ENCODE measurements at places on chromosomes 3 and 15.

DNA sequence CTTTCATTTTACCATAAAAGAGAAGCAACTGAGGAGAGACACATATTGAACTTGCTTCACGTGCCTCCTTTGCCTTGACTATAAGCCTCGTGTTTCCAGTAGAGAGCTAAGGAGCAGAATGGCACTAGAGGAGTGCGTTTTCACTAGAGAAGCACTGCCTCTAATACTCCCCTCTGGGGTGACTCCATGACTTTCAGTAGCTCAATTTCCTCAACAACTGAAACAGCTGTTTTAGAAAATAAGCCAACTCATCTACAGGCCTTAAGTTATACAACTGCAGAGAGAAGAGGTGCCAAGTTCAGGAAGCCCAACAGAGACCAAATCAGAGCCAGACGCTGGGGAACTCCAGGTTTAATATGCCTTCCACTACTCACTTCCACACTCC lies 1.9 kb downstream of the UBP1 start:
- no peak for DNase-seq

DNA sequence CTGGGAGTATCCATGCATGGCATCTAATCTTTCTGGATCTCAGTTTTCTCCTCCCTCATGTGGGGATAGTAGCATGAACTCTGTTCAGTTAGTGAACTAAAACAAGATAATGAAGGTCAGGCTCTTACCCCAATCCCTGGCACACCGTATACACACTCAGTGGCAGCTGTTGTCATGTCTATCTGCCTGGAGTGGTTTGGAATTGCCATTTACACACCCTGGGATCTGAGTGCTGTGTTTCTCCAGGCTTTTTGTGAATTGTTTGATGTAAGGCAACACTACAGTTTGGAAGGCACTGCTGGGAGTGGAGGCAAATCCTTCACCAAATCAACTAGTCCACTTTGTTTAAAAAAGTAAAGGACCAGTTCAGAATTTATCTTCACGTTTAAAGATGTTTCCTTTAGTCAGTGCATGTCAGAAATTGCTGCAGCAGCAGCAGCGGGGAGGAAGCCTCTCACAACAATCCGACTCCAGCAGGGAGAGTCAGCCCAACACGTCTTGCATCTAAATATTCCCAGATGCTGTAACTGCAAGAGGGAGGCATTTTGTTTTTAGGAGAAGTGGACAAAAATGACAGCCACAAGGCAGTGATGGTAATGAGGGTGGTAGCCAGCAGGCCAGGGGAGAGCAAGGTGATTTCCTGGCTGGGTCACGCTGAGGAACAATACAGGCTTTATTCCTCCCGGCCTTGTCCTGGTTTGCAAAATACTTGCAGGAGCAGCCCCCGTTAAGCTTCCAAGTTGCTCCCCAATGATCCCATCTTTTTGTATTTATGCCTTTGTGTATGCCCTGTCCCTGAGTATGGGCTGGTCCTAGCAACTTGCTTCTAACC lies 128.5 kb upstream of the LRIG1 start:
- no peak for DNase-seq

- no peak for DNase-seq
These were observed 97.9 kb upstream of the EIF1B start for GRCh38 chr3:40211579-40211978.

GRCh38 chr3:171348121-171348520 lies 112.1 kb downstream of the TNIK start:
- no peak for DNase-seq

DNA sequence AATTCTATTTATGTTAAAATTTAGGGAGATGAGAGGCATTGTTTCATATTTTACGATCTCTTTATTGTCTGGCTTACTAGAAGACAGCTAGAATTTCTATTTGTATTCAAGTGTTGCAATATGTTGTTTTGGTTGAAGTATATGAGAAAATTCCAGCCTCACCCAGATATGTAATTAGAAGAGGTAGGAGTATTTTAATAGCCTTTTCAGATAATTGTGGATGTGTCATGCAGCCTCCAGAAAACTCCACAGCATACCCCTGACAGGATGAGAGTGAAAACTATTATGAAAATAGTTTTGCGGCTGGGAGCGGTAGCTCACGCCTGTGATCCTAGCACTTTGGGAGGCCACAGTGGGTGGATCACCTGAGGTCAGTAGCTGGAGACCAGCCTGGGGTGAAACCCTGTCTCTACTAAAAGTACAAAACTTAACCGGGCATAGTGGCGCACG lies 21.5 kb upstream of the USP3 start:
- no peak for DNase-seq

- no peak for DNase-seq
These were observed 227.2 kb upstream of the ICE2 start for GRCh38 chr15:60706145-60706544.

DNA sequence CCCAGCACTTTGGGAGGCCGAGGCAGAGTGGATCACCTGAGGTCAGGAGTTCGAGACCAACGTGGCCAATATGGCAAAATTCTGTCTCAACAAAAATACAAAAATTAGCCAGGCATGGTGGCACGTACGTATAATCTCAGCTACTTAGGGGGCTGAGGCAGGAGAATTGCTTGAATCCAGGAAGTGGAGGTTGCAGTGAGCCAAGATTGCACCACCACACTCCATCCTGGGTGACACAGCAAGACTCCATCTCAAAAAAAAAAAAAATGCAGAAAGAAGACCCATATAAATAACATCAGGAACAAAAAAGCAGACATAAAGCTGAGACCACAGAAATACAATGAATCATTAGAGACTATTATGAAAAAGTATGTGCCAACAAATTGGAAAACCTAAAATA lies 235.2 kb upstream of the VEPH1 start:
- DNase-seq = no peak

DNA sequence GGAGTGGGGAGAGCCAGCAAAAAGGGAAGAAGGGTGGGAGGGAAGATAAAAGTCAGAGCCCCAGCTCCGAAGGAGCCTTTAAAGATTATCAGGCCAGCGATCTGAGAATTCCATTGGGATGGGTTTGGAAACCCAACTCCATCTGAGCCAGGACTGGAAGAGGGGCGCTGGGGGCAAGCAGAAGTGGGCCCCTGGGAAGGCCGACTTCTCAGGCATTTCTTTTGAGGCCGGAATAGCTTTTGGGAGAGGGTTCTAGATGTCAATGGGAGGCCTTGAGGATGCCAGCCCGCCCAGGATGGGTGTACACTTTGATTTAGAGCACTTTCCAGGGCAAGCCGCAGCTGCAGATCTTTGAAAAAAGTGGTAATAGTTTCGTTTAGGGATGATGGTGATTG lies 6.6 kb upstream of the SOX2 start:
- DNase-seq = no peak

DNA sequence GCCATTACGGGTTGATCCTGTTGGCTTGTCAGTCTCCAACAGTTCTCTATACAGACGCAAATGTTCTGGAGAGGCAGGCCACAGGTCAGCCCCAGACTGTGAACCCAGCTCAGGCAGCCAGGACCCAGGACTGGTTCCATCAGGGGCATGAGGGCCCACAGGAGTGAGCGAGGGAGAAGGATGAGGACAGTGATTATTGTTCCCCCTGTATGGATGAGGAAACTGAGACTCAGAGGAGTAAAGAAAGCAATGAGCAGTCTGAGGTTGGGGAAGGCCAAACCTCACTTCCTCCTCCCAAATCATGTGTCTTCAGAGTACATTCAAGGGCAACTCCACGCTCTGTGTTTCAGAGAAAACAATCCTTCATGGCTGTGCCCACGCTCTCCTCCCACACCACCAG lies 121.9 kb downstream of the RPLP1 start:
- no peak for DNase-seq

DNA sequence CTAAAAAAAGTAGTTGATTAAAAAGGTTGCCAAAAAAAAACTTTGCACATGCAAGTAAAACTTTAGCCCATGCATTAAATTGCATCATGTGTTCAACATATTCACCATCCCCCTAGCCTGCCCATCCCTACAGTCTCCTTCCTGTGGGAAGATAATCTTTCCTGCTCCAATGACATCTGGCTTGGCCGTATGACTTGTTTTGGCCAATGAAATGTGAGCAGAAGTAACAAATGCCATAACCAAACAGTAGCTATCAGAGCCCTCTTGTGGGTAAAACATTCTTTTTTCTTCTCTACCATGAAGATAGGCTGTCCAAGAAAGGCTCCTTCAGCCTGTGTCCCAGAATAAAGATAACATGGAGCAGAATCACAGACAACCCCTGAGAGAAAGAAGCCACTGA lies 15.3 kb downstream of the ERC2 start:
- DNase-seq = no peak

DNA sequence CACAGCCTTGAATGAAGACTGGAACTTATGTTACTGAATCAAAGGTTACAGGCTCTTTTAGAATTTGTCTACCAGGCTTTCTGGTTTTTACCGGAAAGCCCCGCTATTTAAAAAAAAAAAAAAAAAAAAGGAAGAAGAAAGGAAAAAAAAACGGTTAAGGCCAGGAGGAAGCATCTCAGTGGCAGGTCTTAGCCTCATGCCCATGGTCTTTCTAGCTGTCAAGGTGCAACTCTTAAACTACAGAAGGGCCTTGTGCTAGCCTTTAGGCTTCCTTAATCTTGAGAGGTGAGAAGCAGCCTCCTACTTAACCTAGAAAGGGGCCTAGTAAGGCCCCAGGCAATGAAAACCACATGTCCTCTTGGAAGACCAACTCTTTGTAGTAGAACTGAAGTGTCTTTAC lies 77.5 kb downstream of the TBC1D5 start:
- no peak for DNase-seq

DNA sequence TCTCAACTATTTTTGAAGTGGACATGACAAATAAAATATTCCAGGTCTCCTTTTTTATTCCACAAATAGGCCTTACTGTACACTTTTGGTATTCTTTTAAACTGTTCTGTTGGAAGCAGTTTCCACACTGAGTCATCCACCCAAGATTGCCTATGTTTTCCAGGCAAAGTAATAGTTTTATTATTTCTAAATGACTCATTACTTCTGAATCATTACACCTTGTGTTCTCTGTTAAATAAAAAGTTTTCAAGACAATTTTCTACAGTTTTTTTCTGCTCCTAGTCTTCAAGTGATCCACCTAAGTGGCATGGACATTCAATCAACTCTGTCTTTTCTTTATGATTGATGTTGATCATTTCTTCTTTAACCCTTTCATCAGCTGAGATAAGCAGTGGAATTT lies 26.5 kb downstream of the PPP2R3A start:
- DNase-seq = no peak

DNA sequence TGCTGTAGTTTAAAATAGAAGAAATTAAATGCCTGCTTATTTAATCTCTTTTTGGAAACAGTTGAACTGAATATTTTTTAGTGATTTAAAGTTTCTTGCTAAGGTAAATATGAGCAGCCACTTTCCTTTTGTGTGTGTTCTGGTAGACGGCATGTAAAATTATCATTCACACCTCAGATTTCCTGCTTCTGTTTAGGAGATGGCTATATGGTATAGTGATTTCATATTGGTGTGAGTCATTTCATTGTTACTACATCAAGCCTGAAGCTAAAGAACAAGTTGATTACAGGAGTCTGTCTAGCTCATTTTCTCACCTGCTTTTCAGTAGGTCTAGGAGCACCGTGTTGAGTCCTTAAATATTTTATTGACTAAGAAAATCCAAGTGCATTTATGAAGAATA lies 2.2 kb downstream of the LRCH3 start:
- DNase-seq = no peak

DNA sequence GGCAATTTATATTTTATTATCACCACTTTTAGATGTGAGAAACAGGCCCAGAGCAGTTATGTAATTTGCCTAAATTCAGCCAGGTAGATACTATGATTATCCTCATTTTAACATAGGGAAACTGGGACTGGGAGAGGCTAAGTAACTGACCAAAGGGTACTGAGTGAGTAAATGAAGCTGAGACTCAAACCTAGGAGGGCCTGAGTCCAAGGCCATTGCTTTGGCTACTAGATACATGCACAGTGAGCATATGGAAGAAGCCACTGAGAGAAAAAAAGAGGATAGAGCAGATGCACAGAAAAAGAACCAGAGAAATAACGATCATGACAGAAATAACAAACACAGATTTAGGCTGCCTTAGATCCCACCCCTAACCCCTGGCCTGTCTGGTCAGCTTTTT lies 33.6 kb downstream of the USF3 start:
- DNase-seq = no peak

GRCh38 chr3:177283983-177284382 lies 86.7 kb upstream of the TBL1XR1 start:
- no peak for DNase-seq

DNA sequence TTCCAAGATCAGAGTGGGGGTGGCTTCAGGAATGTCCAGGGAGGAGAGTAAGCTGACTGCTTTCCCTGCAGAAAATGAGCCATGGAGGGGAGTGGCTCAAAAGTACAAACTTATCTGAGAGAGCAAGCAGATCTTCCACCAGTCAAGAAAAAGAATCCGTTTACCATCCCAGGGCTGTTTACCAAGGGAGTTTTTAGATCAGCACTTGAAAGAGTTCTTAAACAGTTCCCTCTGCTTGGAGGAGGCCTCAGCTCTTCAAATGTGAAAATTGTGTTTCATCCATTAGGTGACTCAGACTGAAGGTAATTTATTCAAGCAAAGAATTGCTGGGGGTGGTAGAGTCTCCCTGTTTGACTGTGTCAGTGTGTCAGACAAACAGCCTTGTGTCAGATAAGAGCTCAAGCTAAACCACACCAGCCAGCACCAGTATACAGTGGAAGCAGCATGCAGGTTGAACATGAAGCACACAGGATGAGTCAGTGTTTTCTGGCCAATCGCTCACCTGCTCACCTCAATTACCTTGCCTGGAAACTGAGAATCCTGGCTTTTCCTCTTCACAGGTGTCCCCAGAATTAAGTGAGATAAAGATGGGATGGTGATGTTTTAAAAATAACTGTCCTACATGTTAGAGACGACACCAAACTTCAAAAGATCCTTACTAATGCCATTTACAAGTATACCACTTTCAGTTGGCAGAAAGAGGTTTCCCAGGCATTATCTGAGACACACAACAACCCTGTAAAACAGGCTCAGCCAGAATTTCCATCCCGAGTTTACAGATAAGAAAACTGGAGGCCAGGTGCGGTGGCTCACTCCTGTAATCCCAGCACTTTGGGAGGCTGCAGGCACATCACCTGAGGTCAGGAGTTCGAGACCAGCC lies 21.7 kb downstream of the SH3BP5 start:
- DNase-seq = no peak

GRCh38 chr3:106810300-106810875 lies 566.9 kb upstream of the CCDC54 start:
- DNase-seq = no peak

- no peak for DNase-seq
These were observed 157.6 kb downstream of the KLF13 start for GRCh38 chr15:31483986-31484951.

GRCh38 chr3:29397406-29397805 lies 116.5 kb downstream of the RBMS3 start:
- no peak for DNase-seq

DNA sequence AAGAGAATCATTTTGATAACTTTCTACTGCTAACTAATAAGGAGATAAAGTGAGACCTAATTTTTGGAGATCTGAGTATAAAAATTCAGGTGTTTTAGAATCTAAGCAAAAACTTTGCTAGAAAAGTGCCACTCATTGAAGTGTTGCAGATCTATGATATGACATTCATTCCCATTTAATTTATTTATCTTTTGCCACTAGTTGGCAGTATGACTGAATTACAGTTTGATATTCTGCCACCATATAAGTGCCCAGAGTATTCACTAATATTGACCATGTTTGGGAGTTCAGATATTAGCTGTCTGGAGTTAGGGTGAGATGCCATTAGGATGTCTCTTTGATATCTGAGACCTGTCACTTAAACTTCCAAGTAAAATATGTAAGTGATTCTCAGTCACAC lies 251.3 kb upstream of the GBE1 start:
- DNase-seq = no peak

- DNase-seq = no peak
These were observed 17.6 kb downstream of the TKT start for GRCh38 chr3:53238051-53238850.

All from stimulated activated CD4-positive, alpha-beta T cell treated with anti-CD3 and anti-CD28 coated beads, TNF-alpha, amount 100 ng/mL, for 1 hour (primary cell).